Activated T-helper 1 cell treated with anti-CD3 and anti-CD28 coated beads, Interleukin-12 subunit alpha, Interleukin-12 subunit beta, Interleukin-2, Interleukin-4 antibody, amounts not matched to agents 30 ng/mL and 10 ng/mL and 1 ng/mL, durations not matched to agents 14 hours and 24 hours and 36 hours (primary cell): ENCODE measurements at places on chromosomes 12 and 14.

DNA sequence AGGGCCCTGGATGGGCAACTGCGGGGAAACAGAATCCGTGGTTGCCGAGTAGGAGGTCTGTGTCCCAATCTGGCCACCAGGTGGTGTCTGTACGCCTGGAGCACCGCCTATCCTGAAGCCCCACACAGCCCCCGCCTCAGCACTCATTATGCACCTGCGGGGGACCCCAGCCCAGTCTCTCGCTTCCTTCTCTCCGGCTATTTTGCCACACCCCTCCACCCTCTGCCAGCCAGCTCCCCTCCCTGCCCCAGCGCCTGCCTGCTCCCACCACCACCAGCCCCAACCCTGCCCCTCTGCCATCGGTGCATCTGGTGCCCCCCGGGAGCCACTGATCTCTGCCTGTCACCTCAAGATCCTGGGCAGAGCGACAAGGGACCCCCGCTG, 2.2 kb upstream of the NXPH4 start:
- DNase-seq, result peak; percentile 58

DNA sequence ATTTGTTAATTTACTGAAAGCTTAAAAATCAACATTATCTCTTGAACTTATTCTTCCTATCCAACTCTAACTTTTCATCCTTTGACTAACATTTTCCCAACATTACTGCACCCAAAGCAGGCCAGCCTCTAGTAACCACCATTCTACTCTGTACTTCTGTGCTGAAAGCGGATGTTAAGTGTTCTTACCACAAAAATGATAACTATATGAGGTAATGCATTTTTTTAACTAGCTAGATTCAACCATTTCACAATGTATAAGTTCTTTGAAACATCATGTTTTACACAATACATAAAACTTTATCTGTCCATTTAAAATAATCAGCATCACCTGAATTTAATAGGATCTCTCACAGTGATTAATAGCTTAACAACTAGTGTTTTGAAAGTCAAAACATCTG, 468.5 kb upstream of the MGAT4C start:
- no peak for DNase-seq

DNA sequence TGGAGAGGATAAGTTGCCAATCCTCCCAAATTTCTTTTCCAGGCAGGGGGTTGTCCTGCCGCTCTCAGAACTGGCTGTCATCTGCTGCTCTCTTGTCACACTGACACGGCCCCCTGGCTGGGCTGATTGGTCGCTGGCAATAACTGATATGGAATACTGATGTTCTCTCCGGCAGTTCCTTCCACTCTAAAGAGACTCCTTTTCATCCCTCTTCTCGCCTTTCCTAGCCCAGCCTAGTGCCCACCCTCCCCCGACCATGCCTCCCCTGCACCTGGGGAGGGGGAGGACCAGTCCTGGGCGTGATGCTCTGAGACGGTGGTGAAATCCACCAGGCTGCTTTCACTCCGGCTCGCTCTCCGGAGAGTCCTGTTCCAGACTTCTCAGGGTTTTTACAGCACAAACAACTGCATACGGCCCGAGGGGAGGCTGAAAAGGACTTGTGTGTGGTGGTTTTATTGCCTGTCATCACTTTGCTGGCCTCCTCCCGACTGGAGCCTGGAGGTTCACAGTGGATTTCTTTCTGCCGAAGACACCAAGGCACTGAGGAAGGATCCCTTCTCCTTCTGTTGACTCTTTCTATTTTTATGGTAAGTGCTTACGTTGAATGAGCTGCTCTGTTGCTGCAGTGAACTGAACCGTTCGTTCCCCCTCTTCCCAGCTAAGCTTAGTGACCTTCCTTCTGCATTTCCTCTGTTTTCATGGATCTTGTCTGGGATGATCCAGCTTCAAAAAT, at the start of gene ANO4:
ANO4 (plus strand) TSS at position 336 of the 733 bp plus-strand sequence. CDS start 107,010 bp downstream, outside the sequence.
- no peak for DNase-seq

DNA sequence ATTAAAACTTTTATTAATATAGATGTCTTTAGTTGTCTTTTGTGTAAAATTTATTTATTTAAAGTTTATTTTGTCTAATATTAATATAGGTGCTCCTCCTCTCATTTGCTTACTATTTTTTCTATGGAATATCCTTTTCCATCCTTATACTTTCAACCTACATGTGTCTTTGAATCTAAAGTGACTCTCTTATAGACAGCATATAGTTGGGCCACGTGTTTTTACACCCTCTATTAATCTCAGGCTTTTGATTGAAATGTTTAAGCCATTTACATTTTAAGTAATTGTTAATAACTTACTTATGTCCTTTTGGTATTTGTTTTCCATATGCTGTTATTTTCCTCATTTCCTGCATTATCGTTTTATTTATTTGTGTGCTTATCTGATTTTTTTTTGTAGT, 74.4 kb upstream of the LRFN5 start:
- DNase-seq, result no peak

DNA sequence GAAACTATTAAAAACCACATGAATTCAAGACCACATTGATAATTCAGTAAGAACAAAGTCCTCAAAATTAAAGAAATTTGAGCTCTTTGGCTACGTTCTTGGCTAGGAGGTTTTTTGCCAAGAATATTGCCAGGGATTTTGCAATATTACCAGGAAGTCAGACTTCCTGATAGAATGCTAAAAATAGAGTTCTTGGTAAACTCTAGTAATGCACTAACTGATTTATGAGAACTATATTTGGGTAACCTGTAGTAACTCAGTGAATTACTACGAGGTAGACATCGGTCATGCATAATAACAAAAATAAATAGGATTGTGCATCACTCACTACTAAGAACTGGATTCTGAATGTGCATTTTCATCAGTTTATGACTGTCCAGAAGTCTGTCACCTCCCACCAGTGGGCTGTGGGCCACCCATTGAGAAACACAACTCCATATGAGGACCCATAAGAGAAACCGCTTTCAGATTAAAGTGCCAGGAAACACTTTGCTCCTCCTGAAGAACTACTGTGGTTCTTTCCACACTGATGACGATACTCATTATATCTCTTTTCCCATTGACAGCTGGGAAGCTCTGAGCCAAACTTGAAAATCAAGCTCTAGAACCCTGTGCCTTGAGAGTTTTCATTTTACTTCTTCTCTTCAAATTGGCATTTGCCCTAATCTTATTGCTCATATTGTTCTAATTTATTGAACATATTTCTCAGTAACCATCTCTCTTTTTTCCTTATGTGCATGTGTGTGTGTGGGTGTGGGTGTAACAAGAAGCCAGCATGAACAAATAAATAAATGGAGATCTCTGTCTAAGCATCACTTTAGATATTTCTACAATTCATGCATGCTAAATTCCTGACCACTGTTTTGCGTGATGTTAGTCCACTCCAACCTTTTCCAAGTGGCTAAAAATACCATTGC, 116.6 kb downstream of the BCL11B start:
- DNase-seq, result no peak

DNA sequence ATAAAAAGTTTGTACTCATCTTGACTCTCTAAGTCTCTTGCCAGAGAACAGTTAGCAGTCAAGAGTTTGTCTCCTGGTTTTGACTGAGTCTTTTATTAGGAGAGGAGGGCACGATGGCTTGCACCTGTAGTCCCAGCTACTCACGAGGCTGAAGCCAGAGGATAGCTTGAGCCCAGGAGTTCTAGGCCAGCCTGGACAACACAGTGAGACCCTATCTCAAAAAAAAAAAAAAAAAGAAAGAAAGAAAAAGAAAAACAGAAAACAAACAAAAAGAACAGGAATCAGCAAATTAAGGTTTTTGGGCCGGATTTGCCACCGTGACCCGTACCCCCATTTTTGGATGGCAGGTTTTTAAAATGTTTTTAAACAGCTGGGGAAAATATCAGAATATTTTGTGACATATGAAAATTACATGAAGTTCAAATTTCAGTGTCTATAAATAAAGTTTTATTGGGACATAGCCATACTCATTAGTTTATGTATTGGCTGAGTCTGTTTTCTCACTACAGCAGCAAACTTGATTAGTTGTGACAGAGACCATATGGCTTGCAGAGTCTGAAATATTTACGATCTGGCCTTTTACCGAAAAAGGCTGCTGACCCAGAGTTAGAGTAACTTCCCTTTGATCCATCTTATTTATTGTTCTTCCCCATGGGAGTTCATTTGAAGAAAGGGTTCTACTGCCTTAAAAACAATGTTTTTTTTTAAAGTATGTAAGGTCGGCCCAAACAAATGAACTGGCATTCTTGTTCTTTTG, 31.2 kb downstream of the VEZT start:
- DNase-seq, result no peak

- no peak for DNase-seq
These were observed 1691.7 kb upstream of the FLRT2 start for GRCh38 chr14:83838226-83838625.

- no peak for DNase-seq
These were observed 203.1 kb downstream of the SLC2A13 start for GRCh38 chr12:39902821-39903220.

DNA sequence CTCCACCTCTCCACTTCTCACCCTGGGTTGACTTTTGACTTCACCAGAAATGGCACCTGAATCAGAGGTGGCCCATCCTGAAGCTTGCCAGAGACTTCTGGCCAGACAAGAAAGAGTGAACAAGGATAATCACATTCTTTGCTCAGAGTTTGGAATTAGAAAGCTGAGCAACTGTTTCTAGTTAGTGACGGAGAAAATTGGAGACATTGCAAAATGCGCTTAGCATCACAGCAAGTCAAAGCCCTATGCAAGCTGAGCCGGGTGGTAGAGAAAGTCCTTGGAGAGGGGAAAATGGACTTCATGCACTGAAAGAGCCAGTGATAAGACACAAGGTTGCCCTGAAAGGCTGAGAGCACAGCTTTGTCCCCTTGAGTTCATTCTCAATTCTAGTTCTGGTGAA, 161.8 kb downstream of the PAH start:
- no peak for DNase-seq

GRCh38 chr12:127717278-127717677, 549.7 kb upstream of the TMEM132C start:
- DNase-seq, result no peak

DNA sequence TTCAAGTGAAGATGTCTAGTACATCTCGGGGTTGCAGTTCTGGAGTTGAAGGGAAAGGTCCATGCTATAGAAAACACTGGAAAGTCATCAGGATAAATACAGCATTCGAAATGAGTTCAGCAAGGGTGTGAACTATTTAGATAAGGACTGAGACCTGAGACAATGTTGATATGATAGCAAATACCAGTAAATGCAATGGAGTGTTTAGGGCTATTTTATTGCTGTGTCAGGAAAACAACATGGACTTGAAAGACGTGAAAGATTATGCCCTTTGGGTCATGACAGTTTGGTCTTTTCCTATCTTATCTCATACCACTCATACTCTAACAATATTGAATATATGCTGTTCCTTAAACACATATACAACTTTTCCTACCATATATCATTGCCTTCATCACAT, 1776.2 kb upstream of the SEL1L start:
- no peak for DNase-seq

GRCh38 chr12:28955931-28956330, 193.1 kb upstream of the FAR2 start:
- DNase-seq, result no peak

DNA sequence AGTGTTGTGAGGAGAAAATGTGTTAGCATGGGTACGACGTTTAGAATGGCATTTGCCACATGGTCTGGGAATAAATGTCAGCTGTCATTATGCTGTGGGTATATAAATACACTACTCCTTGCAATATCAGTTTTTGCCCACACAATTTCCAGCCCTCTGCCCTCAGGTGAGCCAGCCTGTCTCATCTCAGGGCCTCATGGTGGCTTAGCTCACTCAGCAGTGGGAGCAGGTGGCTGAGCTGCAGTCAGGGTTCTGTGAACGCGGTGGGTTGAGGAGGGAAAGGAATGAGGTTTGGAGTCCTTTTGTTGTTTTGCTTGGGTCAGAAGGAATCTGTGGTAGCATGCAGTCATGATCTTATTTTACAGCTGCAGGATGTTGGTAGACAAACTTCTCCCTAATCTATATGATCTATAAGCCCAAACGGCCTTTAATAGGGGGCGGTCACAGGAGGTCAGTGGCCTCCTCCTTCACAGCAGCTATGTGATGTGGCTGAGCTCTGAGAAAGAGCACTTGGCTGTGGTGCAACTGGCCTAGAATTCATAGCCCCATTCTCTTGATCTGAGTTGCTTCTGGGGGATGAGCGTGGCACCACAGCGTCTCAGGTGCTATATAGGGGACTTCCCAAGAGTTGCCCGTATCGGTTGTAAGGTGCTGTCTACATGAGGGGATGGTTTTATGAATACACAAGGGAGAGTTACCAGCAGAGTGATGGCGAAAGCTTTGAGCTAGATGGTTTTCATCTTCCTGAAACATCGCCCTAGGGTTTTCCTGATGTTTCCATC, 27.8 kb upstream of the KCNA5 start:
- no peak for DNase-seq

GRCh38 chr14:22600027-22600426, 1.9 kb downstream of the ABHD4 start:
- DNase-seq, result no peak

DNA sequence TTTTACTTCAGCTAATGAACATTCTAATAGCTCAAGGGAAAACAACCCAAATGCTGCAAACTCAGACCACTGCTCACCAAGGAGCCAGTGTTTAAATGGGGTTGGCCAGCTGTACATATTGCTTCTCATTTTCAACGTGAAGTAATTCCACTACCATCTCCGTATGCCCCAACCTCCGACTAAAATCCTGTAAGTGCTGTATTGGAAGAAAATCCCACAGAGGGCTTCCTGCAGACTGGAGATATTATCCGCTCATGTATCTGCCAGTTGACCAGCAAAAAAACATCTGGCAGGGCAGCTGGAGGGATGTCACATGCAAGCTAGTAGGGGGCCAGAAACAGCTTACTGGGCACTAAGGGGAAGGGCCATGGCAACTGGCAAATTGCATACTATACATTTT, 485.0 kb downstream of the SNAPC1 start:
- no peak for DNase-seq

DNA sequence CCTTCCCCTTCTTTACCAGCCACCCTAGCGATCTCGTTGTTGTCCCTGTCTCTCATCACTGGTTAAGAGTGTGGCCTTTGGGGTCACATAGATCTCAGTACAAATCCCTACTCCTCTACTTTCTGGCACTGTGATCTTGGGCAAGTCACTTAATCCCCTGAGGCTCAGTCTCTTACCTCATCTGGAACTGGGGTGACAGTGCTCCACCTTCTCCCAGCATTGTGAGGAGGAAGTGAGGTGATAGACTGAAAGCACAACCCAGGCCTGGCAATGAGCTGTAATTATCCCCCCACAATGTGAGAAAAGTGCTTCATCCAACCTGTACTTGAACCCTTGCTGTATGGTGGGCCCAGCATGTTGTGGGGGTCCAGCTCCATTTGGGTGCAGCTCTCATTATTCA, 48.0 kb downstream of the IRAK3 start:
- no peak for DNase-seq
